ENCODE measurements at places on chromosomes 7 and 10. TPM values are rescaled to one million over a fixed set of nuclear protein-coding genes. Genes with fewer than 3 reads are reported as not detected.
A peak's percentile ranks its signal among the peaks of the same experiment; 100 is the strongest.

- no peak for DNase-seq
These were observed 240.5 kb upstream of the GPR26 start for GRCh38 chr10:123425680-123426079.

- DNase-seq = peak; percentile 32
These were observed 51.2 kb upstream of the LAMB4 start for GRCh38 chr7:108181073-108181985.

Gene PHF14
- 28.8 TPM for total RNA-seq

Gene ASB10
- not detected for total RNA-seq

- DNase-seq = no peak
These were observed 36.6 kb upstream of the LRRC18 start for GRCh38 chr10:48976196-48976595.

Gene NPTX2
- total RNA-seq = 2.4 TPM

DNA sequence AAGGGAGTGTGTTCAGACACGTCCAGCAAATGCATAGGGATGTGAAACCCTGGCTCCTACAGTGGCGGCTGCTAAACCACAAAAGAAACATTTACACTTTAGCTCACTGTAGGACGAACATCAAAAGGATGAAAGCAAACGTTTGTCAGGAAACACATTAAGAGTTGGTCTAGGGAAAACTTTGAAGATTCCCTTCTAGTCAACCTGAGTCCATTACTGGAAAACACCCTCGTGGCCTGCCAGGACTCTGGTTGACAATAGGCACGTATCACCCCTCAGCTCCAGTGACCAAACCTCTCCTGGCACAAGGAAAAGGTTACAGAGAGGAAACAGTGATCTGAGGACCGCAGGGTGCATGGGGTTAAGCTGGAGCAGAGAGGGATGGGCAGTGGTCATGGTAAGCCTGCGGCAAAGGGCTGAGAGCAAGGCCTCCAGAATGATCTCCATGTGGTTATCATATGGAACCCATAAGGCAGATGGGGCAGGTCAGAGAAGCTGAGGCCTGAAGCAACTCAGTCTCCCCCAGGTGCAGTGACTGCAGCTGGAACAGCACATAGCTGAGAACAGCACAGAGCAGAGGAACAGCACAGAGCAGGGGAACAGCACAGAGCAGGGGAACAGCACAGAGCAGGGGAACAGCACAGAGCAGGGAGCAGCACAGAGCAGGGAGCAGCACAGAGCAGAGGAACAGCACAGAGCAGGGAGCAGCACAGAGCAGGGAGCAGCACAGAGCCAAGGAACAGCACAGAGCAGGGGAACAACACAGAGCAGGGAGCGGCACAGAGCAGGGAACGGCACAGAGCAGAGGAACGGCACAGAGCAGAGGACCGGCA, 49.9 kb downstream of the CHST15 start:
- DNase-seq = no peak

GRCh38 chr10:24574578-24575155, 149.0 kb downstream of the ARHGAP21 start:
- DNase-seq = no peak

Gene VGF
- 40.5 TPM for total RNA-seq

Gene CYP3A7
- not detected for total RNA-seq

Gene PAPOLB
- not detected for total RNA-seq

- DNase-seq = no peak
These were observed 8.6 kb downstream of the SLC13A1 start for GRCh38 chr7:123191132-123191531.

Measured in astrocyte (in vitro differentiated cells and primary cell).